ENCODE measurements at places on chromosomes 1 and 21. TPM values are rescaled to one million over a fixed set of nuclear protein-coding genes. Genes with fewer than 3 reads are reported as not detected.

DNA sequence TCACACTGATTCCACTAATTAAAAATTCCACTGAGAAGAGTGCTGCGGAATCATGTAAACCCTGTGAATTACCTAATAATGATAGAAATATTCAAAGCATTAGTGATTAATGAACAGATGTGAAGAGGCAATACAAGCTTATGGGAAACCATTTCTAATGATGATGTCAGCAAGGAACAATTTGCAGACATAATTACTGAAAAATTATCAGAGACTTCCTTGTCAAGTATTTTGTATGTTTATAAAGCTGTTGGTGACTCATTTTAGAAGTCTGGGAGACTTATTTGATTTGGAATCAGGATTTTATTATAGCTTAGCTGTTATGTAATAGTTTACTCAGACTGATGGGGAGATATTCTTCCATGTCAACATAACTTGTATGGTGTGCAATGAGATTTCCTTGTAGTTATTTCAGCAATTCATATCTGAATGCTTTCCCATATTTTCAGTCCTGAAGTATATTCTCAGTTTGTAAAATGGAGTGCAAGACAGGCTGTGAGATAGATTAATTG, 135.5 kb downstream of the TGFB2 start:
- no peak for DNase-seq

GRCh38 chr21:36188081-36188681, 31.6 kb downstream of the DOP1B start:
- DNase-seq = peak; percentile 88

DNA sequence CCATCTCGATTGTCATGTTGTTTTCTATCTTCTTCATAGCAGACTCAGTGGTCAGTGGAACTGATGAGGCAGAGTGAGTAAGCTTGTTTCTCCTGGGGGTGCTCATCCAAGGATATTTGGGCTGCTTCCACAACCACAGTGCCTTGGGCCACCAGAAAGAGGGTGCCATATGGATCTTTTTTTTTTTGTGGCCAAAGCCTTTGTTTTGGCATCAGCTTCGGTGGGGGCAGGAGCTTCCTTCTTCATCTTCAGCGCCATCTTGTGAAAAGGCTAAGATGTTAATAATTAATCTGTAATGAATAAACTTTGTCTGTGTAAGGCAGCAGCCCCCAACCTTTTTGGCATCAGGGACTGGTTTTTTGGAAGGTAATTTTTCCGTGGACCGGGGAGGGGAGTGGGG, 6.6 kb upstream of the PLPP3 start:
- DNase-seq = no peak

DNA sequence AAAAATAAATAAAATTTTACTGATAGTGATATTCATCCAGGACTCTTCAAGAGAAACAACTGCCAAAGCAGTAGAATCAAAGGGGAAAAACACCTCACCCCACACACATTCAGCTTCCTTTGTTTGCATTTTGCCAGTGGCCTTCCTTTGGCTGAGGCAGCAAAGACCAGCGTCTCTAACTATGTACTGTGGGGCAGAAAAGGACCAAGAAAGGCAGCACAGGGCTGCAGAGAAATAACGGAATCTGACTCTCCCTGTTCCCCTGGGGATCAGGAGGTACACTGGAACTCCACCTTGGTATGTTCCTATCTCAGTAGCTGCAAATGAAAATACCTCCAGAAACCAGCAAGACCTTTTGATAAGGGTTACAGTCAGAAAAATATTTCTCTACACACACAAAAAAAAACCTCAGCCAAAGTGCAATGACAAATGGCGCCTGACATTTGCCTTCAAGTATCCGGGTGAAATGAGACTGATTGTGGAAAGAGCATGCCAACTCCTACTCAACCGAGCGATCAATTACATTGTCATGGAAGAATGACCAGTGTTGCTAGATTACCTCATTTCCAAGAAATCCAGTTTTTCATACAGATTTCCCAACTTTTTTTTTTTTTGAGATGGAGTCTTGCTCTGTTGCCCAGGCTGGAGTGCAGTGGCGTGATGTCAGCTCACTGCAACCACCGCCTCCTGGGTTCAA, 50.9 kb downstream of the TARBP1 start:
- no peak for DNase-seq

DNA sequence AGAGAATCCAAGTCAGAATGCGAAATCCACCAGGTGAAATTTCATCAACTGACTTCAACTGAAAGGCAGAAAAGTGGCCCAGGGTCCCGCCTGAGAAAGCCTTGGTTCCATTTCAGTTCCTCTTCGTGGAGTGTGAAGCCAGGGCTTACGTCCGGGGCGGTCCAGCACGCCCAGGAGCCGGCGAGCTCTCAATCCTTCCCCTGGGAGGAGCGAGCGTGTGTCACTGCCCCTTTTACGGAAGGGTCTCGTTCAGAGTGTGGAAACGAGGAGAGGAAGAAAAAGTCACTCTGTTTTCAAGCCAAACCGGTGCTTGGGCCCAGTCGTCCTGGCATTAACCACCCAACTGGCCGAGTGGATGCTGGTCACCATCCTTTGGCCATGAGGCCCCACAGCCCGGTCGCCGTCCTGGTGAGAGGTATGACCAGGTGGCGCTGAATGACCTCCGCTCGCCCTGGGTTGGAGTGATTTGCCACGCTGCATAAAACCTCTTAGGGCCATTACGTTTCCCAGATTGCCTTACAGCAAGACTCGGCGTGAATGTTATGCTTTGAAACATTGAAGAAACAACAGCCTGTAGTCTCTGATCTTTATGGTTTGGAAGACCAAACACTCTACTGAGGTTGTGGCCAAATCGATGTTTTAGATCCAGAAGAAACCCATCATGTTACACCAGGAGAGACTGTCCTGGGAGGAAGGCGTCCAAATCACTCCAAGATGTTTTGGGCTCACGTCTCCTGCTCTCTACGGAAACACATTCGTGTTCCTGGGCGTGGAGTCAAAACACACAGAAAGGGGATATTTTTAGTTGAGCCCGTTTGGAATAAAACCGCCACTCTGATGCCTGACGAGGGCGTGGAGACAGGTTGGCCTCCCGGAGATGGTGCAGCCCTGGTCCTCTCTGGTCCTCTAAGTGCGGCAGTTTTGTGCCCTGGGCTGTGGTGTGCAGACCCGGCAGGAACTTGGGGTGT, 93.6 kb upstream of the ACTRT2 start:
- DNase-seq = no peak

- DNase-seq = no peak
Observed at GRCh38 chr1:27539901-27540861, 50.2 kb upstream of the WASF2 start.

DNA sequence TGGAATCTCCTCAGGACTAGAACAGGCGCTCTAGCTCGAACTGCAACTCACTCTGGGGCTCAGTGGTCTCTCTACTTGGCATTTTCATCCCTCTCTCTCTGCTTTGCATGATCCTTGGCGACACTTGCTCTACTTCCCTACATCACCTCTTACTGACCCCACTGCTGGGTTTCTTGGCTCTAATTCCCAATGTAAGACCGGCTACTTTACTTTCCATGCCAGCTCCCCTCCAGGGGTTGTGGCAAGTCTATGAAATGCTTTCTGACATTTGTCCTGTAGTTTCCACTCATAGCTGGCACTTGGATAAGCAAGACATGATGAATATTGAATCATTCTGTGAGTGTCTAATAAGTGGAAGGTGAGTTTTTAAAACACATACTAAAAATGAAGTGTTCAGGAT, 292.3 kb downstream of the USP25 start:
- no peak for DNase-seq

- peak; percentile 12 for DNase-seq
Observed at GRCh38 chr1:24743404-24744211, 1.6 kb upstream of the CLIC4 start.

GRCh38 chr1:2311184-2312032, 79.9 kb downstream of the MORN1 start:
- peak; percentile 74 for DNase-seq

DNA sequence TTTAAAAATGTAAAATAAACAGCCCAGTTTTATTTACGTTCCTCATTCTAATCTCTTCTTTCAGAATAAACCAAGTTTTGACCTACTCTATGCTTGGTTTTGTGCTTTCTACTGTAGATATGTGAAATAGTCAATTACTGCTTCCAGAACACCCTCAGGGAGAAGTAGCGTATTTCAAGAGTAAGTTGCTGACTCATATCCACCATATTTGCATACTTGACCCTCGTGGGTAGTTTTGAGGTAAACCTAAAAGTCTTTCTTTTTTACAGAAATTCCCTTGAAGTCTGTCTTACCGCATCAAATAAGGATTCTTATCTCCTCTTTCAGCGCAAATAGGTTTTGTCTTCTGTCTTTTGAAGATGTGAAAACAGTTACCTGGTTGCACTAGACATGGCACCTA, 1.4 kb upstream of the OR2L3 start:
- no peak for DNase-seq

GRCh38 chr1:27959792-27960603, at the start of gene XKR8:
TSS of gene XKR8 (plus strand) at chr1:27959973. CDS start at chr1:27960070, 97 bp downstream.
- peak; percentile 87 for DNase-seq

- DNase-seq = no peak
Observed at GRCh38 chr21:26470351-26471098, 102.6 kb downstream of the CYYR1 start.

GRCh38 chr21:42362700-42363099, 3.6 kb downstream of the TFF1 start:
- no peak for DNase-seq

DNA sequence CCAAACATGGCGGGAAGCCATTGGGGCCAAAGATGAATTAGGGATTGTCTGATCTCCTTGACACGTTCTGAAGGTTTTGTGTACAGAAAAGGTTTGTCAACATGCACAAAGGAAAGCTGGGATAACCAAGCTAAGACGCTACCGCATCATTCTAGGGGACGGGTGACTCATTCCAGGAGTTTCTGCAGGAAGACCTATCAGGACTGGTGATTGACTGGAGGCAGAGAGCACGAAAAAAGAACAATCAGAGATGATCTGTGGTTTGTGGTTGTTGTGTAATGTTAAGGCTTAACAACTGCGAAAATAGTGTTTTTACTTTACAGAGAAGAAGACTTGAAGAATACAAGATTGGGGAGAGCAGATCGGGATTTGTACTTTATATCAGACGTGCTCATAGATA, 22.2 kb upstream of the ERG start:
- DNase-seq = no peak

DNA sequence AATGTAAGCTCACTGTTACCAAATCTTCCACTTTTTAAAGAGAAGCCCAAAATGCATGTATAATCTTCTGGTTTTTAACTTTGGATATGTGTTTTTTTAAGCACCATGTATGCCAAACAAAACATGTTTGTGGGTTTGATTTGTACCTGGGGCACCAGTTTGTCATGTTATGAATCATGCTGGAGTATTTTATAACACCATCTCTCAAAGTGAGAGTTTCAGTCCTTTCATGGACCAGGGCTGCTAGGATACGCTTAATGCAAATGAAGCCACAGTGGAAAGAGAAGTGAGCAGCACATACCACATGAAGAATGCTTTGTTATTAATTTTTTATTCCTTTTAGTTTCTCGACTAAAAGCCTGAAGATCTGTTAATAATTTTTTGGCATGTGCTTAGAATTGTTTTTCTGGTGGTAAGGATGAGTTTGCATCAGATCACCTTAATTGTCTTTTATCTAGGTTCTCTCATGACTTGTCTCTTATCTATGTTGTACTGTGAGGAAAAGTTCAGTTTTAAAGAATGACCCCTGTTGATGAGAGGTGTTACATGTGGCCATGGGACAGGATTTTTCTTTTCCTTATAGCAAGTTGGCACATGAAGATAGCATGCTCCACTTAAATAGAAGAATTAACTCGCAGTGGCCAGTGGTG, 2.0 kb upstream of the RABGAP1L start:
- DNase-seq = no peak

GRCh38 chr1:234241941-234242490, 131.2 kb upstream of the COA6 start:
- no peak for DNase-seq

DNA sequence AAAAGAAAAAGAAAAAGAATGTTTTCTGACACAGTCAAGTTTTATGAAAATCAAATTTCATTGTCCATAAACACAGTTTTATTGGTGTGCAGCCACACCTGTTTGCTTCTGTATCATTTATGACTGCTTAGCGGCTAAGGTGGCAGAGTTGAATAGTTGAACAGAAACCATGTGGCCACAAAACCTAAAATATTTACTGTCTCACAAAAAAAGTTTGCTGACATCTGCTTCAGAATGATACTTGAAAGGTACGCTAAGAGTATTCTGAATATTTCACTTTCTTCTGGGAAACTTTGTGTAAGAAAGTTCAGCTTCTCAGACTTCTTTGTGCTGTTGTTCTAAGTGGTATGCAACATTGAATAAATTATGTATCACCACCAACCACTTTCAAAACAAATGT, 6.2 kb downstream of the KCNK1 start:
- no peak for DNase-seq

GRCh38 chr1:116001739-116002487, 25.6 kb downstream of the SLC22A15 start:
- DNase-seq = no peak

GRCh38 chr1:57799490-57800115, 375.7 kb upstream of the DAB1 start:
- no peak for DNase-seq

ARHGAP30 gene
- 2.7 TPM for total RNA-seq

MCOLN3 gene
- 1.1 TPM for total RNA-seq

OR14K1 gene
- 0.61 TPM for total RNA-seq

CFAP107 gene
- total RNA-seq = not detected

NUAK2 gene
- 27.7 TPM for total RNA-seq

PRR9 gene
- total RNA-seq = not detected

CNR2 gene
- 0.09 TPM for total RNA-seq

ESRRG gene
- total RNA-seq = 0.73 TPM

FAM72D gene
- total RNA-seq = 0.17 TPM
